T follicular helper cell (primary cell): ENCODE measurements at places on chromosomes 16 and 17.

- DNase-seq, result no peak
Measured at GRCh38 chr17:27319541-27320221, 25.8 kb downstream of the WSB1 start.

GRCh38 chr16:51762081-51762996 is 611.3 kb upstream of the SALL1 start:
- DNase-seq, result no peak

- no peak for DNase-seq
Measured at GRCh38 chr17:45103269-45103795, 29.0 kb downstream of the PLCD3 start.

DNA sequence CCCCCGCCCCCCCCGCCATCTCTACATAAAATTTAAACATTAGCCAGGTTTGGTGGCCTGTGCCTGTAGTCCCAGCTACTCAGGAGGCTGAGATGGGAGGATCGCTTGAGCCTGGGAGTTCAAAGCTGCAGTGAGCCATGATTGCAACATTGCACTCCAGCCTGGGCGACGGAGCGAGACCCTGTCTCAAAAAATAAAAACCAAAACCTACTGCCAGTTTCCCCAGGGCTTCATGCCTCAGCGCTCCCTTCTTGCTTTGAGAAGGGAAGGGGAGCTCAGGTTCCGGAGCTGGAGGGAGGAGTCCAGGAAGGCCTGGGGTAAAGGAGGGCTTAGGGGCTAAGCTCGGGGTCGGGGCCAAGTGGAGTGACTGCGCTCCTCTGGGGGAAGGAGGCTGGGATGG is 20.5 kb downstream of the PLCD3 start:
- no peak for DNase-seq

DNA sequence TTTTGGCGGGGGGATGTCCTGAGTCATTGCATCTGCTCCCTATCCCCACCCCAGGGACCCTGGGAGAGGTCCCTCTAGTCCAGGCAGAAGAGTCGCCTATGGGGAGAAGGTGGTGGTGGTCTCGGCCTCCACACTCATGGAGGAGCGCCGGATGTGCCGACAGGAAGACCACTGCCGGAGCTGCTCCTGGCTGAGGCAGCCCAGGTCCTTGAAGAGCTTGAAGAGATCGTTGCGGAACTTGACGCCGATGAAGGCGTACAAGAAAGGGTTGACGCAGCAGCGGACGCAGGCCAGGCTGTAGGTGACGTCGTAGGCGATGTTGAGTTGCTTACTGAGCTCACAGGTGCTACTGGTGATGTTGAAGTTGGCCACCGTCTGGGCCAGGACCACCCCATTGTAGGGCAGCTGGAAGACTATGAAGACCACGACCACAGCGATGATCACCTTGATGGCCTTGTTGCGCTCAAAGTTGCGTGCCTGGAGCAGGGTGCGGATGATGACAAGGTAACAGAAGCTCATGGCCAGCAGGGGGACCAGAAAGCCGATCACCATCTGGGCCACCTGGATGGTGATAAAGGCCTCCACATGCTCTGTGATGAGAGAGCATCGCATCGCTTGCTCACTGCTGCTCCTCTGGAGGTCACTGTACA is 10.5 kb downstream of the CCR7 start:
- no peak for DNase-seq

DNA sequence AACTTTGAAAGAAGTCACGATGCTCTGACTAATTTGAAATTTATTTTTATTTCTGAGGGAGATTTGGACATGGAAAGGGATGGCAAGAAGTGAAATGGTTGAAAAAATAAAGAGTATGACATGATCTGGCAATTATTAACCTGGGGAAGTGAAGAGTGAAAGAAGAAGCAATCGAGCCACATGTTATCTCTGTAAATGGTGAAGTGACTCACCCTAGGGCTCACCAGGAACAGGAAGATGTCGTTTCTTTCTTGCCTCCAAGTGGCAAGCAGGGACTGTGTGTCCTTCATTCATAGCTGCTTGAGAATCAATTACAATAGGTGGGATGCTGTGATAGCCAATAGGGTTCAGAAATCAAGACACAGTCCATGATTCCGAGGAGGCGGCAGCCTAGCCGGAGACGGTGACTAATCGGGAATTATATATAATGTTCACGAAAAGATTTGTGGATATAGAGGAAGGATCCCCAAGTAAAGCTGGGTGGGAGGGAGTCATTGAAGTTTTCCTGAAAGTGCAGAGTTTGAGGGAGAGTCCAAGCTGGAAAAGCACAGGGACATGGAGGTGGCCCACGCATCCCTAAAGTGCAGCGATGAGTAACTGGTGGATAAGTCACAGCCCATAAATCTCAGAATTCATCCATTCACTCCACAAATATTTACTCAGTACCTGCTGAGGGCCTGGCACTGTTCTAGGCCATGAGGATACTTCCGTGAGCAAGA is 18.2 kb upstream of the KRT20 start:
- no peak for DNase-seq

DNA sequence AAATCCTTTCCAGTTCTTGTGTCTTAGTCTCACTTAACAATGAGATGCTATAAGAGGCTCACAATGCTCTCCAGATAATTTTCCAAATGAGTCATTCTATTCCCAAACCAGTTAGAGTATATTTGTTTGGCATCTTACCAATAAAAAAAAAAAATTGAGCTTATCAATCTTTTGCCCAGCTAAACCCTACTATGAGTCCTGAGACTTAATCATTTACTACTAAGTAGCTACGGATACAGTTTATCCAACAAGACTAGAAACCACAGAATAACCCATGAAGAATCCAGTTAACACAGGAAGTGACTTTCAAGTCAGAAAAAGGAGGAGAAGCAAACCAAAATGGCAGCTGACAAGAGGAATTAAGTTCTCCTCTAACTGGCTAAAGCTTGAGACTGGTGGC is 330.3 kb upstream of the XYLT1 start:
- no peak for DNase-seq

- DNase-seq, result no peak
Measured at GRCh38 chr17:50638606-50638965, 3.9 kb downstream of the ABCC3 start.

- no peak for DNase-seq
Measured at GRCh38 chr17:6507535-6507934, 48.8 kb downstream of the PITPNM3 start.

- DNase-seq, result no peak
Measured at GRCh38 chr16:55508941-55509931, at the start of gene LPCAT2. TSS of gene LPCAT2 (plus strand) at chr16:55509072. CDS start at chr16:55509182, 110 bp downstream.

DNA sequence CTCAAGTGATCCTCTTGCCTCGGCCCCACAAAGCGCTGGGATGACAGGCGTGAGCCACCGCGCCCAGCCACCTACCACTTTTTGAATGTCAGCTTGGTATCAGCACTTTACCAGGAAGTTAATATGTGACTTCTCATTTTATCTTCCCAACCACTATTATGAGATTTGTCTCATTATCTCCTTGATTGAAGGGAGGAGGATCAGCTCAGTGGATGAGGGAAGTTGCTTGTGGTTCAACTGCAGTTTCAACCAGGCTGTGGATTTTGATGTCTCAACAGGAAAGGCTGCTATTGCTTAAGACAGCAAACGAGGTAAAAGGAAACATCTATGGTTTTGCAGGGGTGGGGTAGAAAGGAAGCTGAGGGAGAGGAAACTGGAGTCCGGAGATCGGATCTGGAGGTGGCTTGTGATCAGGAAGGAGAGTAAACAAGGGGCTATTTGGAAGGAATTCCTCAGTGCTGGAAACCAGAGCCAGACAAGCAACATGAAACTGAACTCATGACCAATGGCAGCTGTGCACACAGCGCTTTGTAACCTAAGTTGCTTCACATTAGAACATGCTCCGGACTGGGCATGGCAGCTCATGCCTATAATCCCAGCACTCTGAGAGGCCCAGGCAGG is 180.5 kb downstream of the VPS53 start:
- no peak for DNase-seq

- no peak for DNase-seq
Measured at GRCh38 chr17:40915199-40915661, 22.2 kb downstream of the KRT23 start.

DNA sequence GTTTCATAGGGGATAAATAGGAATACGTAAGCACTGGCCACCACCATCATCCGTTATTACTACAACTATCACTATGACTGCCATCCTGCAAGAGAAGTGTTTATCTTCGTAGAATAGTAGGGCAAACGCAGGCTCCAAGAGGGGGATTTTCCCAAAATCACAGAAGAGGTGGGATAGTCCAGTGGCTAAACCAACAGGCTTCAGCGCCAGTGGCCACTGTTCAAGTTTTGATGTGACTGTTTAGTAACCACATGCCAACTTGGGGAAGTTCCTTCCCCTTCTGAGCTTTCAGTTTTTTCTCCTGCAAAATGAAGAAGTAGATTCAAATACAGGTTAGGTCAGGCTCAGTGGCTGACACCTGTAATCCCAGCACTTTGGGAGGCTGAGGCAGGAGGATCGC is 60.7 kb upstream of the GRIN2A start:
- no peak for DNase-seq

- DNase-seq, result no peak
Measured at GRCh38 chr16:70695331-70696070, 9.6 kb upstream of the MTSS2 start.

DNA sequence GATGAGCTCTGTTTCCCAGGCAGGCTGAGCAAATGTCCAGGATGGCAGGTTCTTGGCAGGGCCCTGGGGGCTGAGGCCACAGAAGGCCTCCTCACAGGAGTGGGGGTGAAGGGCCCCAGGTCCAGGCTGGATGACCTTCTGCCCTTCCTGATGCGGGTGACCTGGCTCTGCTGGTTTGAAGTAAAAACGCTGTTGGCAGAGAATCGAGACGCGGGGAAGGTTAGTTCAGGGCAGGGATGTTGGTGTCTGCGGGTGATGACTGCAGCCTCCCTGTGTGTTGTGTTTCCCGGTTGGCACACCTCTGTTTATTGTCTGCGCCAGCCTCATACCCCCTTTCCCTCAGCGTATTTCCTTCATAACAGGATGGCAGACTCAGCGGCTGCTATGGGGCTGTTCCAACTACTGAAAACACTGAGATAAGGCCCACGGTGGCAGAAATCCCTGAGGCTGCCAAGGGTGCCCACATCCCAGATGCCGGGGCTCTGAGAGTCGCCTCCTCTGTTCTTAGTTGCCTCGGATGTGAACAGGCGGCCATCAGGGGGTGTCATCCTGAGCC is 104.6 kb downstream of the METRNL start:
- DNase-seq, result no peak

DNA sequence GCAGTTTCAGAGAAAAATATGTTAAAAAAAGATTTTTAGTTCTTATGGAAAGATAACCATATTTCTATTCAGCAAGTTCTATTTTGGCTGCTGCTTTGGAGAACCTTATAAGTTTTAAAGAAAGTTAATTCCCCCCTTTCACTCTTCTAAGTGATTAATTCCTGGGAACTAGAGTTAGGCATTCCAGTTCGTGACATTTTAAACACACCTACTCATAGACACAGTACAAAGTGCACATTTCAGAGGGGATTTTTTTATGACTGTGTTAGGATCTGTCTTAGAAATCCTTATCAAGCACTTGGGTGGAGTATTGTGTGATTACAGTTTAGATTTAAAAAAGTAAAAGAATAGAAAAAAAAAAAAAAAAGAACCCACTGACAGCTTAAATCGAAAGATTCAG is 3.5 kb upstream of the CDH11 start:
- DNase-seq, result no peak

DNA sequence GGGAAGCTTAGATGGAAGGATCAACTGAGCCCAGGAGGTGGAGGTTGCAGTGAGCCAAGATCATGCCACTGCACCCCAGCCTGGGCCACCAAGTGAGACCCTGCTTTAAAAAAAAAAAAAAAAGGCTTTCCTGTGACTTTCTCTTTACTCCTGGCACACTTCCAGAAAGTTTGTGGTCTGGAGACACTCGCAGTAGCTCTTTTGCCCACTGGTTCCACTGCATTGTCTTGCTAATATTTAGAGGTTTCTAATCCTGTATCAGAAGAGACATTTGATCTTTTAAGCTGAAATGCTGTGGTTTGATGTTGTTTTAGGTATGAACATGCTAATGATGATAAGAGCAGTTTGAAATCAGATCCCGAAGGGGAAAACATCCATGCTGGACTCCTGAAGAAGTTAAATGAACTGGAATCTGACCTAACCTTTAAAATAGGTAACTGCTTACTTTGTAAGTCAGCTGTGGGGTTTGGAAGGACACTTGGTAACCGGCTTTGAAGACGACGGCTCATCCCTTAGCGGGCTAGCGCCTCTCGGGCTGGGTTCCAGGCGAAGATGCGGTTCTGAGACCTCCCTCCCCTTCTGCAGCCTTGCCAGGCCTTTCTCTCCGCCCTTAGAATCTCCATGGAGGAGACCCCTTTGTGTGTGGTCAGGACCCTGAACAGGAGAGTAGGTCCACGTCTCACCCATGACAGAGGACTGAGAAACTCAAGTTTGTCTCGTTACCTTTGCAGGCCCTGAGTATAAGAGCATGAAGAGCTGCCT is 23.1 kb downstream of the NTAN1 start:
- DNase-seq, result no peak

- no peak for DNase-seq
Measured at GRCh38 chr17:80253631-80254395, 6.8 kb upstream of the RNF213 start.

GRCh38 chr17:32519228-32520103 is 32.7 kb downstream of the CDK5R1 start:
- peak; percentile 59 for DNase-seq

DNA sequence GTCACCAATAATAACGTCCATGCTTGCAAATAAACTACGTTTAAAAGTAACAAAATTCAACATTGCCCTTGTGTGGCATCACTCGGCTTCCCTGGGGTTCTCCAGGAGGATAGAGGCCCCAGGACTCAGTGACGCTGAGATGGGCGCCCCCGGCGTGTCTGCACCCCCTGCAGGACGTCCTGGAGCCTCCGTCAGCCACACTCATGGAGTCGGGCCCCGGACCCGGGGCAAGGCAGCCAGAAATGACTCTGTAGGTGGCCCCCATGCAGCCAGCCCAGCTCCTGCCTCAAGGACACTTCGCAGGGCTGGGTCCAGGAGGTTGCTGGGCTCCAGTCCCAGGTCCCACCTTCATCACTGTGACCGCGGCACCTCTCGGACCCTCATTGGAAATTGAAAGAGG is 16.6 kb upstream of the ACSF3 start:
- DNase-seq, result no peak

GRCh38 chr17:79944251-79944812 is 91.3 kb downstream of the TBC1D16 start:
- DNase-seq, result no peak

DNA sequence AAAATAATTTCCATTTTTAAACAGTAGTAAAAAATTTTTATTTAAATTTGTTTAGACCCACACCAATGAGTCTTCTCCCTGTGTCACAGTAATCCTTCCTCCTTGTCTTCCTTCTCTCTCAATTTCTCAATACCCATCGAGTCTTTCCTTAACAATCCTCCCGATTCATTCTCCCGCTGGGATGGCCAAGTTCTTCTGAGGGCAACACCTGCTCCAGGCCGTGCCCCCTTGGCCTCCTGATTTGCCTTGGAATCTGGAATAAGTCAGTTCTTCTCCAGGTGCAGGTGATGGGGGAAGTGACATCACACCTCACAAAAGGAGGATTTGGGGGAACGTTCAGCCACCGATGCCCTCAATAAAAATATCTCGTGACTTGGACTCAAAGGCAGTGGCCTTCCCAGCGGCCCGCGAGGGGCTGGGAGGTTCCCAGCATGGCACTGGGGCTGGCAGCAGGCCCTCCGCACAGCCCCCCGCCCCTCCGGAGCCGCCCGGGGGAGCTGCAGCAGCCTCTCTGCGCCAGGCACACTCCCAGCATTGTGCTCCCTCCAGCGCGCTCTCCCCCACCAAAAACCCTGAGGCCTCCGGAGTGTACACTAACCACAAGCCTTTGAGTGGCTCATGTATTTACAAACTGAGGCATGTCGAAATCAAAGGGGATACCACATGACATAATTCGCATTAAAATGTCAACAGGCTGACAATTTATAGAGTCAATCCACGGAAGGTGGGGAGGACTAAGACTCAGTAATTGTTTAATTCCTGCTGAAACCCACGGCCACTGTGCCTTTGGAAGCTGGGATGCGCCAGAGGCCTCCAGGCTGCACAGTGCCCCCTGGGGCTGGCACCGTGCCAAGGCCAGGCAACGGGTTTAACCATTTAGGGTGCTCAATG is 120.5 kb downstream of the ZFHX3 start:
- no peak for DNase-seq
